Inflammatory macrophage treated with lipopolysaccharide for 4 hours (primary cell): ENCODE measurements at places on chromosomes 7 and 10.
A peak's percentile ranks its signal among the peaks of the same experiment; 100 is the strongest.

GRCh38 chr7:30907527-30908267, 4.0 kb upstream of the AQP1 start:
- no peak for DNase-seq

DNA sequence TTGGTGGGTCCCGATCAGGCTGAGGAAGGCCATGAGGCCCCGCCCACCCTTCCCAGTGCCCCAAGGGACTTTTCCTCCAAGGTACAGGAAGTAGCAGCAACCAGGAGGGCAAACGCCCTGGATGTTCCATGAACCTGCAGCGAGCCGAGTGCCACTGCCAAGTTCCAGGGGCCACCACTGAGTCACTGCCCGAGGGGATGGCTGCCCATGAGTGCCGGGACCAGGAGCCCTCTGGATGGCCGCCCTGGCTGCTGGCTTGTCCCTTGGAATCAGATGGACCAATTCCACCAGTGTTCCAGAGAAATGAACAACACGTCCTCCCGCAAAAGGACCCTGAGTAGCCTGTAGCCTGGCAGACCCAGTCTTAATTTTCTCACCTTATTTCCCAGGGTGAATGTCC, 74.2 kb downstream of the ZRANB1 start:
- no peak for DNase-seq

DNA sequence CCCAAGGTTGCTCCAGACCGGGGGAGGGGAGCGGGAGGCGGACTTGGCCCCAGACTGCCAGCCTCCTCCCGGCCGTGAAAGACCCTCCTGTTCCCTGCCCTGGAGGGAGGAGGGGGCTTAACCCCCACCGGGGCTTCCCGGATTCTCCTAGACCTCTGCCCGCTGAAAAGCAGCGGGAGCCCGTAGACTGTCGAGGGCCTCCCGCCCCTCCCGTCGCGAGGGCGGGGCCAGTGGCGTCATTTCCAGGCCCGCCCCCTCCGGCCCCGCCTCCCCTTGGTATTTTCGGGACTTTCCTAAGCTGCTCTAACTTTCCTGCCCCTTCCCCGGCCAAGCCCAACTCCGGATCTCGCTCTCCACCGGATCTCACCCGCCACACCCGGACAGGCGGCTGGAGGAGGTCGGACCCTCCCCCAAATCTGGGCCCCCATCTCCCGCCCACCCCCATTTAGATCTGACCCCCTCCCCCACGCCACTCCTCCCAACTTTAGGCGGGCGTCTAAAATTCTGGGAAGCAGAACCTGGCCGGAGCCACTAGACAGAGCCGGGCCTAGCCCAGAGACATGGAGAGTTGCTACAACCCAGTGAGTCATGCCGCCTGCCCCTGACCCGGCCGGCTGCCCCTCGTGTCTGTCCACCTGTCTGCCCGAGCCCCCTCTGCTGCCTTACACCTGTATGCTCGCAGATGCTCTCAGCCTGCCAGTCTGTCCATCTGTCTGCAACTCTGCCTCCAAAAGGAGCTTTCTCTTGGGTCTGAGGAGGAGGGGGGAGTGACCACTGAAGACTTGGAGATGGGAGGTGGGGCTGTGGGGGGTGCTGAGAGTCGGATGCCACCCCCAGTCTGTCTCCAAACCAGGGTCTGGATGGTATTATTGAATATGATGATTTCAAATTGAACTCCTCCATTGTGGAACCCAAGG, at the start of gene NFKB2:
TSS of gene NFKB2 (plus strand) at position 306 of the 917 bp plus-strand sequence. CDS start at position 561, 255 bp downstream.
- peak; percentile 95 for DNase-seq

GRCh38 chr10:28684986-28685580, 7.8 kb downstream of the BAMBI start:
- no peak for DNase-seq

DNA sequence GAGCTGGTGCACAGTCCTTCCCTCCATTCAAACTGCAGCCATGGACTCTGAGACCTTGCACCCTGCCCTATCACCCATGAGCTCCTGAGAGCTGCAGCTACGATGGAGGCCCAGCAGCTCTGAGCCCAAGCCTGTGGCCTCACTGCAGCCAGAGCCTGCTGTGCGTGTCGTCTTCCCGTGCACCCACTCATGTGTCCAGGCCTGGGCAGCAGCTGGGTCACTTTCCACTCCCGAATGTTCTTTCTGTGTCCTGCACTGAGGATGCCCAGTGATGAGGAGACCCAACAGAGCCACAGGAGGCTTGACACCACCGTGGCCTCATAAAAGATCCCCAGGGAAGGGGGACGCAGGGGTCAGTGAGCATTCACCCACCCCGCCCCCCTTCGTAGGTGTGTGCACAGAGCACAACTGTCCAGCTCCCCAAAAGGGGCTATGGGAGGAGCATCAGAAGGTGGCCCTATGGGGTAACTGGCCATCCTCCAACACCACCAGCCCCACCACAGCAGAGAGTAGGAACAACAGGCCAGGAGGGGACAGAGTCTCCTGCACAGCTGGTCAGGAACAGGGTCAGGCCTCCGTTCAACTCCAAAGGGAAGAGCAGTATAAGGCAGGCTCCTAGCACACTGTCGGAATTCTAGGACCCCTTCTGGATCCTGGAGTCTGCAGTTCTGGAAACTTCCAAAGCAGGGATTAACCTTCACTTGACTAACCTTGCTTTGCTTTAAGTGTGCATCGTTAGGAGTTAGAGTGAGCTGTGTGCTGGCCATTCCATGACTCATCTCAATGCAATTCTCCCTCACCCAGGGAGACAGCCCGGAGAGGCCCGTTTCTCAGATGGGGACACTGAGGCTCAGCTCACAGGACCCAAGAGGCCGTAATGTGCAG, 52.6 kb downstream of the RASGEF1A start:
- DNase-seq, result no peak

GRCh38 chr10:21125471-21126228, 228.5 kb upstream of the NEBL start:
- DNase-seq, result no peak

- no peak for DNase-seq
Measured at GRCh38 chr7:2623698-2624014, 8.1 kb upstream of the TTYH3 start.
